ENCODE measurements at places on chromosomes 3 and 15. TPM values are rescaled to one million over a fixed set of nuclear protein-coding genes. Genes with fewer than 3 reads are reported as not detected.

- no peak overlapping the region for H3K4me3 ChIP-seq
- DNase-seq = no peak
- no peaks in the 10 kb centered on the region for H3K36me3 ChIP-seq
Measured at GRCh38 chr3:177646749-177647148, 449.5 kb upstream of the TBL1XR1 start.

Gene NANOGP8
- 1.1 TPM for total RNA-seq

Gene RHCG
- total RNA-seq = 0.16 TPM

Gene CDV3
- total RNA-seq = 119 TPM

Gene IRAK2
- 5.1 TPM for total RNA-seq

Gene RMDN3
- 34.4 TPM for total RNA-seq

Gene UACA
- total RNA-seq = 144 TPM

Gene C3orf85
- total RNA-seq = not detected

Gene TMEM40
- total RNA-seq = 1.8 TPM

DNA sequence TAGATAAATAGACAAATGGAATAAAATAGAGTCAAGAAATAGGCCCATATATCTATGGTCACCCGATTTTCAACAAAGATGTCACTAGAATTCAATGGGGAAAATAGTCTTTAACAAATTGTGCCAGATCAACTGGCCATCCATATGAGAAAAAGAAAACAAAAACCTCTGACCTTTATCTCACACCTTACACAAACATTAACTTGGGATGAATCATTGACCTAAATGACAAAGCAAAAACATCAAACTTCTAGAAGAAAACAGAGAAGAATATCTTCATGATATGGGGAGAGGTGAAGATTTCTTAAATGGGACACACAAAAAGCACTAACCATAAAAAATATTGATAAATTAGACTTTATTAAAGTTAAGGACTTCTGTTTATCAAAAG lies 31.9 kb downstream of the ITGA11 start:
- no peaks in the 10 kb centered on the region for H3K27me3 ChIP-seq
- no peak overlapping the region for H3K27ac ChIP-seq
- DNase-seq = no peak

Gene CFAP100
- not detected for total RNA-seq

DNA sequence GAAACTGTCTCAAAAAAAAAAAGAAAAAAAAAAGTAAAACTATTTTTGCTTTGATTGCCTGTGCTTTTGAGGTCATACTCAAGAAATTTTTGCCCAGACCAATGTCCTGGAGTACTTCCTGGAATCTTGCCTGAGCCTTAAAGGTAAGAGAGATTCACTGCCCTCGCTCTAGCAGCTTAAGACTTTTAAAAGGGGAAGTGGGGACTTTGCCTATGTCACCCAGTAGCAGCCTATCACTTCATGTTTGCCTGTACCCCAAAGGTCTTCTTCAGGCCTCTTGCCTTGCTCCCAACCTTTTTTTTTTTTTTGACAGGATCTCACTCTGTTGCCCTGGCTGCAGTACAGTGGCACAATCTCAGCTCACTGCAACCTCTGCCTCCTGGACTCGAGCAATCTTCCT lies 18.9 kb upstream of the GOLGB1 start:
- H3K27ac ChIP-seq = no peak overlapping the region
- no peaks in the 10 kb centered on the region for H3K4me1 ChIP-seq
- H3K36me3 ChIP-seq = no peaks in the 10 kb centered on the region

DNA sequence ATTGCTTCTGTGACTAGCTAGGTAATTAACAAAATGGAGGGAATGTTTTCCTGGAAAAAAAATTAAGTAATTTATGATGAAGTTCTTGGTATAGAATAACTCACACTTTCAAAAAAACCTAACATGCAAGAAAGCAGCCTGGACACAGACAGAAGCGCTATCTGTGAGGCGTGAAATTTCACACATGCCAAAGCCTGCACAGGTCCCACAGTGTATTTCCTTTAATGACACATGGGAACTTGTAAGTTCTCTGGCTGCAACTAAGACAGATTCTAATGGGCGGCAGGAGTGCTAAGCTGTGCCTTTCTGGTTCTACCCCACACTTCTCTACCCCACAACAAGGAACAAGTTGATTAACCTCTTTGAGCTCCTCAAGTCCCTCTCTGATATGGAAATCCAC lies 84.9 kb upstream of the NEO1 start:
- no peak overlapping the region for H3K27ac ChIP-seq
- H3K4me1 ChIP-seq = no peaks in the 10 kb centered on the region
- DNase-seq = no peak
- no peak overlapping the region for H3K4me3 ChIP-seq
- H3K27me3 ChIP-seq = no peaks in the 10 kb centered on the region

Gene CCDC54
- total RNA-seq = not detected

DNA sequence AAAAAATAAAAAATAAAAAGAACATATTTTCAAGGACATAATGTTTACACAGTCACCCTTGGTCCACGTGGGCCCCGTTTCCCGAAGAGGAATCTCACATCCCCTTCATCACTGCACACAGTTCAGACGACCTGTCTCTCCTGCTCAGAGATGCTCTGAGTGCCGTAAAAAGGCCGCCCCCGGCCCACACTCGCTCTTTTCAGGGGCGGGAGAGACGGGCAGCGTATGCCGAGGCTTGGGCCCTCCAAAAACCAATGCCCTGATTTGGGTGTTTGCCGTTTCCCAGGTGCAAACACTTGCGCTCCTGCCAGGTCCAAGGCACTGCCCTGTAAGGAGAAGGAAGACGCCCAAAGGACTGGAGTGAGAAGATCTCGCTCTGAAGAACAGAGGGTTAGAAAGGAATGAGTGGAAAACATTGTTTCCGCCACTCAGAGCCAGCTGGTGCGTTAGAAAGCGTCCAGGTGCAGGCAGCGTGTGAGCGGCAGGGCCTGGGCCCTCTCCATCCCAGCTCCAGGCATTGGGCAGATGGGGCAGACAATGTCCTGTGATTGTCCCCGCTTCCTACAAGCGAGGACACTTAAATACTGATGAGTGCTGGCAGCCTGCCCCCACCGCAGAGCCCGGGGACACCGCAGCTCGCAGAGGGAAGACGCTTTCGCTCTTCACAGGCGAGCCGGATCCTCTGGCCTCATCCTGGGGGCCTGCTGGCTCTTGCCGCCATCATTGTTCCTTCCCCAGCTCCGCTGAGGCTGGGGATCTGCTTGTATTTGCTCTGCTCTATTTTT lies 53.2 kb downstream of the NIPA2 start:
- H3K4me1 ChIP-seq = no peaks in the 10 kb centered on the region
- H3K27ac ChIP-seq = no peak overlapping the region
- H3K36me3 ChIP-seq = peaks cover 5% of the 10 kb centered on the region
- H3K4me3 ChIP-seq = no peak overlapping the region
- DNase-seq = no peak
